Activated T-helper 1 cell treated with Interleukin-2 at 50 U/mL for 16 hours (primary cell): ENCODE measurements at places on chromosomes 1 and 21.

GRCh38 chr1:168636642-168637111, 60.3 kb downstream of the XCL1 start:
- DNase-seq = no peak

DNA sequence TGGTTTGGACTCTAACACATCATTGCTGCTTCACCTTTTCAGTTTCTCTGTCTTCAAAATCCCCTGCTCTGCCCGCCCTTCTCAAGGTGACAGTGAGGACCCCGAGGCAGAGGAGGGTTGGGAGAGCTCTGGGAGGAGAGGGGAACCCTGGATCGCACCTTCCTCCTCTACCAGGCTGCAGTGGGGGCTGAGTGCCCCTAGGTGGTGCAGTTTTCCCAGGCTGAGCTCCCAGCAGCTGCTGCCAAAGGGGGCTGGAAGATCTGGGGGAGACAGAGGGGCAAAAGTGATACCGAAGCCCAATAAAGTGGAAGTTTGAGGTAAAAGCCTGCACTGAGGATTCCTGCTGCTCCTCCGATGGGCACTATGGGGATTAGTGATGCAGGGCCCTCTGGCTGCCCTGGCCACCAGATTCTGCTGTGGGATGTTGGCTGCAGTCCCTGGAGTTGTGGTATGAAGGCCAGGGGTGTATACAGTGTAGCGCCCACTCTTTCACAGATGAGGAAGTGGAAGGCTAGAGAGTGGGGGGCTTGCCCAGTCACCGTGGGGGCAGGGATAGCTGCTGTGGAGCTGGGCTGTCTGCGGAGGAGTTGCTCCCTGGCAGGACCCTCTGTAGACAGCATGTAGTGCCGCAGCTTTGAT, 40.7 kb upstream of the SCMH1 start:
- DNase-seq = no peak

- no peak for DNase-seq
Observed at GRCh38 chr1:168455764-168456163, 88.0 kb downstream of the XCL2 start.

- DNase-seq = no peak
Observed at GRCh38 chr1:115425442-115425841, 87.4 kb upstream of the NGF start.

- DNase-seq = no peak
Observed at GRCh38 chr1:227369102-227369760, 50.9 kb upstream of the CDC42BPA start.

DNA sequence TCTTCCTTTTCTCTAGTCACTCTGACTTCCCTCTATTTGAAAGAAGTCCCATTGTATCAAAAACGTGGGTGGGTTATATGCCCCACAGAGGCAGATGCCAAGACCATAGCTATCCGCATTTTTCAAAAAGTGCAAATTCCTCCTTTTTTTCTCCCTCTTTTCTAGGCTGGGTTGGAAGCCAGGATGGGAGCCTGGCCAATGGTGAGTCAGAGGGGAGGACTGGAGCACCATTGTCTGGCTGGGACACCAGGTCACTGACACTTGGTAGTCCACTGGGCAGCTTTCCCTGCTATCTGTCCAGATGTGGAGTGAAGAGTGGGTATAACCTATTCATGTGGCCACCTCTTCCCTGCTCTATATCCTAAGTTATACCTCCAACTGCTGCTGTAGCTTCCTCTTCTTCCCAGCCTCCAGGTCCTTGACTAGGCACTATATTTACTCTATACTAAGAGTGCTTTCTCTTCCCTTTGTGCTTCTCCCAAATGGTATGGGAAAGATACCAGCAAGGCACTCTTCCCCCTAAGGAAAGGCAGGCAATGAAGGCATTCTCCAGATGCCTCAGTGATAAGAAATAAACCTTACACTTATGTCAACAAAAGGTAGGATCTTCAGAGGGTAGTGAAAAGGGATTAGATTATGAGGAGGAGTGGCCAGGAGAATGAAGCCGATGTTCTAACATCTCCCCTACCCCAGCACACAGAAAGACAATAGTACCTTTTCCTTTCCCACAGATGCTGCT, 12.9 kb downstream of the PI4KB start:
- DNase-seq = no peak

- DNase-seq = no peak
Observed at GRCh38 chr1:235206533-235207208, 45.6 kb upstream of the RBM34 start.

- peak; percentile 39 for DNase-seq
Observed at GRCh38 chr1:89198491-89199072, at the start of gene GBP4. GBP4 (minus strand) TSS chr1:89198942; CDS start chr1:89198834, 108 bp downstream.

- no peak for DNase-seq
Observed at GRCh38 chr21:29378832-29379231, 80.1 kb downstream of the BACH1 start.

GRCh38 chr1:119617751-119618691, 30.0 kb downstream of the ZNF697 start:
- DNase-seq = no peak

DNA sequence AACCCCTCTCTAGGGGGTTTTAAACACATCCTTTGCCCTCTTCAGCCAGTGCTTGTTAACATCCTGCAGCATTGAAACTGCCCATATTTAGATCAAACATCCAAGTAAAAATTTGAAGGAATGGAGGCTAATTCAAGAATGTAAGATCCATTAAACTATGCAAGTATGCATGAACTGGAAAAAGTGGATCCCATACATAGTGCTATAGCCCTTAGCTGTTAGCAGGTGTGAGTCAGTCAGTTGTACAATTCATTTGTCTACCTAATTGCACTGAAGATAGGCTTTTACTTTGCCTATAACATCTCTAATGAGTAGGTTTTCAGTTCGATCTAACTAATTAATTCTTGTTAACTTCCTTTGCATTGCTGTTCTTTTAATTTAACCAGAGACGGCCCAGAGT, 270.9 kb downstream of the LMO4 start:
- no peak for DNase-seq

DNA sequence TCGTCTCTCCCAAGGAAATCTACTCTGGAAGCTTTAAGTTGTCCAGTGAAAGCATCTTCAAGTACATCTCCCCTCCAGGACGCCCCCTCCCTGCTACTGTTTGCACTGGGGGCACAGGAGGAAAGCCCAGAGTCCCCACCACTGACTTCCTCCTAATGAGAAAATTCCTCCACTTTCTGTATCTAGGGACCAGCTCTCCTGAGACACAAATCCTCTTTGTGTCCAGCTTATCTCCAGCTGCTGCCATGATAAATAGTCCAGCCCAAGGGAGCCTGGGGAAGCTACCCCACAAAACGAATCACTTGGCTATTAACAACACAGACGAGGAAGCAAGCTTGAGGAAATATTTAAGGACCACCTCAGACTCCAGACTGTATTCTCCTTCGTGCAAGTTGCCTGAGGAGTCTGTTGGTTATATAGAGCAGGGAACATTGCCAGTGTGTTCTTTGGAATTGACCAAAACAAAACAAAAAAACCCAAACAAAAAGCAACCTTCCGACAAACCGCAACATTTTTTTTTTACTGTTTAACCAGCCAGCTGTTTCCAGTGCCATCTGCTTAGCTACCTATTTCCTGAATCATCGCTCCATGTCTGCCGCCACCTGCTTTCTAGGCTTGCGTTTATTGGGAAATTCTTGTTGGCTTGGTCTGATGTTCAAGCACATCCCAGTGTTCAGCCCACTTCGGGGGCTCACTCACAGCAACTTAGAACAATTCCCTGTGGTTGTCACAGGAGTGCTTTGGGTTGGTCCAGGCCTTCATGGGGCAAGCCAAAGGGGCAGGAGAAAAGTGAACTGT, 7.7 kb downstream of the C1orf226 start:
- no peak for DNase-seq

GRCh38 chr1:178819123-178819522, 51.8 kb downstream of the ANGPTL1 start:
- no peak for DNase-seq

DNA sequence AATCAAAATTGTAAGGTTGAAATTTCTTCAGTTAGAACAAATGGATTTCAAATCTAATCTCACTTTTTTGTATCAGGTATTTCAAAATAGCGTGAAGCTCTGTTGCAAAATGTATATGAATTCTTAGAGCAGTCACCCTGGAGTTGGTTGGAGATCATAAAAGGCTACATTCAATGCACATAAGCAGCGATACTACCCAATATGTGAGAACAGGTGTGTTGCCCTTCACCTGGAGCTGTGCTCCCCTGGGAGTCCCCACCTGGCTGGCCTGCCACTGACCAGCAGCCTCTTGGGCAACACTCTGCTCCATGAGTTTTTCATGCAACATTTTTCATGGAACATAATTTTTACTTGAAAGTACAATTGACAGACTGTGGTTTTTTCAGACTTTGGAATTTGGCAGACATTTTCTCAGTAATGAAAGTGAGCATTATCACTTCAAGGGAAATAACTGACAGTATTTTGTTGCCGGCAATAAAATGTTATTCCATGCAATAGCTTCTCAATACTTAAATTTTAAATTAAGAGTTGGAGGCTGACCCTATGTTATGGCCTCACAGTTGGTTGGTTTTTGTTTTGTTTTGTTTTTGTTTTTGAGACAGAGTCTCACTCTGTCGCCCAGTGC, 95.1 kb downstream of the ST3GAL3 start:
- no peak for DNase-seq

DNA sequence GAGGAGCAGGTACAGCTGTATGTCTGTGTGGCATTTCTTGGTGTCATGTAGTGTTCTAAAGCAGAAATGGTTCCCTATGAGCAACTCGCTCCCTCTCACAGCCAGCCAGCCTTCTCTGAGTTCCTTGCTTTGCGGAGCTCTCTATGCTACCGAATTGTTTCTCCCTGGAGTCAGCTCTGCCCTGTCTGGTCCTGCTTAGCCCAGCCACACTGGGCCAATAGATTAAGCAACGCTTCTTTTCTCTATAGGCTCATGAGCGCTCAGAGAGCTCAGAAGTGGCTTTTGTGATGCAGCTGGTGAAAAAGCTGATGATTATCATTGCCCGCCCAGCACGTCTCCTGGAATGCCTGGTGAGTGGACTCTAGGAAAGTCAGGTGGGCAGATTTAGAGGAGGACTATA, 113.1 kb downstream of the PIK3R3 start:
- DNase-seq = no peak

DNA sequence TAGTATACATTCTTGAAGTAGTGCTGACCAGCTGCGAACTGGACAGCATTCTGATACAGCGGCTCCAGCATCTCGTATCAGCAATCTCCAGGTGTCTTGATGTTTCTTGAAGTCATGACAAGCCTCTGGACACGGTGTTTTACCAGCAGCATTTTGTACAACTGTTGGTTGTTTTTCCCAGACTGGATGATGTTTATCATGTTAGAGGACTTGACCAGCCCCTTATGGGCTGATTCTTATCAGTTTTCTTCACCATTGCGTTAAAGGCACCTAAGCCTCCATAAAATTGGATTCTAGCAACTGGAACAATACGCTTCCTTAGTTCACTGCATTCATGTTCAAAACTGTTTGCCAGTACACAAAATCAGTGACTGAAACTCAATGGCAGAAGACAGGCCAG, 29.1 kb downstream of the CACHD1 start:
- no peak for DNase-seq

DNA sequence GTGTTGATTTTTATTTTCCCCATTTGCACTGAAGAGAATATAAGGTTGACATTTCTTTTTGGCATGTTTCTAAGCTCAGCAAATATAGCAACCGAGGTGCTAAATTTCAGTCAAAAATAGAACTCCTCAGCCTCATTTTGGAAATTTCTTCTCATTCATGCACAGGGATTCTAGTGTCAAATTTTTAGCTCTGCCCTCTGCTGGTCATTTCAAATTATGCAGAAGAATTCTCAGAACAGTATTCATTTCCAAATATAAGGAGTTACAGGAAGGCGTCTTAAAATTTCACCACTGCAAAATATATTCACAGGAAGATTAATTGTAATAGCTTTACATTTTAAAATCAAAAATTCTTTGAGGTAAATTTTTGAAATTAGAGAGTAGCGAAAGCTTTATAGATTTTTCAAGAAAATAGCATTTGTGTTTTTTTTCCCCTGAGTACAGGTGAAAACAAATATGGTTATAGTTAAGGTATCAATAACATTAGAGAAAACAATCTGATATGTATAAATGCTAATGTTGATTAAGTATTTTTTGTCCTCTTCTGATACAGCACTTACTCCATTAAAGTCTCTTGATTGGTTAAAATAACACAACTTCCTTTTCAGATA, 57.9 kb downstream of the FMN2 start:
- no peak for DNase-seq

DNA sequence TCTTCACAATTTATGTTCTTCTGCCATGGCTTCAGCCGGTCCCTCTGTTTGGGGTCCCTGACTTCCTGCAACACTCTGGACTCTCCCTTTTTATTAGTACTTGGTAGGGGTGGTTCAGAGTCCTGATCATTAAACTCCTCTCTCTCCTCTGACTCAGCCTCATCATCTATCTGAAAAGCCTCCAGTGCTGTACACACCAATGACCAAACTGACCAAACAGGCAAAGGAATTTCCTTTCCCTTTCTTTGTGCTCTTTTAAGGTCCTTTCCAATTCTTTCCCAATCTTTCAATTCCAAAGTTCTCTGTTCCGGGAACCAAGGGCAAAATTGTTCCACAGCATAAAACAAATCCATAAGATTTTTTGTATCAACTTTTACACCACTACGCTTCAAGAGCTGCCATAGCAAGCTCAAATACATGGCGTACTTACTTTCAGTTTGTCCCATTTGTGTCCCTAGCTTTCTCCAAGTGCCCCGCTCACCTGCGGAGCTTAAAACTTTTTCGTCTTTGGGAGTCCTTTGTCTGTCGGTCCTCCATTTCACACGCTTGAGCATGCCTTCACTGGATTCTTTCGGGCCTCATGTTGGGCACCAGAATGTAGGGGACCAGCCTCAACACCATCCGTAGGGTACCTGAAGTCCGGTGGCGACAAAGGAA, 9.6 kb downstream of the DAP3 start:
- DNase-seq = no peak

DNA sequence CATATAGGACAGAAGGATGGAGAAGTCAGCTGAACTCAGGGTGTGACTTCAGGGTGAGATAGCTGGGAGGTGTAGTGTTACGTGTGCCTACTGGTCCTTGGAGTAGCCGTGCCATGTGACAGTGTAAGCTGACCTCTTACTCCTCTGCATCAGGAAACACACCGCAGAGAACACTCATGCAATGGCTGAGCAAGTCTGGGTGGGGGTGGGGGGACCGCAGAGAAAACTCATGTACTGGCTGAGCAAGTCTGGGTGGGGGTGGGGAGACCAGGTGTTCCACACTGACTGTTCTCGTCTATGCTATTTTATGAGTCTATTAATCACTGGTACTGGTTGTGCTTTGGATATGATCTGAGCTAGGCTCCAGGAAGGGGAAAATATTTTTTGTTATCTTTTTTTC, 233.1 kb downstream of the PAPPA2 start:
- DNase-seq = no peak

DNA sequence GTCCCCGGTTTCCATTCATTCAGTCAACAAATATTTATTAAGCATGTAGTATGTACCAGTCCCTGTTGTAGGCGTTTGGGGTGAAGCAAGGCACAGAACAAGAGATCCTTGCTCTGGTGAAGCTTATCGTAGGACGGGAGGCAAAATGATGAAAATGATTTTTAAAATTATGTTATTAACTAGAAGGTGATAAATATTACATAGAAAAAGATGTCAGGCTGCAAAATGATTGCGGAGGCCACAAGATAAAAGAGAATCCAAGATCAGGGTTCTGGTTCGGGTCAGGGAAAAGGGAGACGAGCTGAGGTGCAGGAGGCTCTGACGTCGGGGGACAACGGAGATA, 602 bp upstream of the CGN start:
- DNase-seq = no peak
